ENCODE measurements at places on chromosomes 4 and X.

- H3K4me1 ChIP-seq: peaks cover 62% of the 10 kb centered on the region
- DNase-seq: no peak
- peak overlapping the region; percentile 2 for H3K4me3 ChIP-seq
- H3K36me3 ChIP-seq: no peaks in the 10 kb centered on the region
- no peaks in the 10 kb centered on the region for H3K27me3 ChIP-seq
Observed at GRCh38 chr4:1767770-1768366, 25.2 kb upstream of the FGFR3 start.

- no peaks in the 10 kb centered on the region for H3K27me3 ChIP-seq
- H3K36me3 ChIP-seq: no peaks in the 10 kb centered on the region
- H3K4me1 ChIP-seq: no peaks in the 10 kb centered on the region
- no peak overlapping the region for H3K27ac ChIP-seq
- no peak overlapping the region for H3K4me3 ChIP-seq
Observed at GRCh38 chr4:167964766-167965373, 127.5 kb upstream of the ANXA10 start.

DNA sequence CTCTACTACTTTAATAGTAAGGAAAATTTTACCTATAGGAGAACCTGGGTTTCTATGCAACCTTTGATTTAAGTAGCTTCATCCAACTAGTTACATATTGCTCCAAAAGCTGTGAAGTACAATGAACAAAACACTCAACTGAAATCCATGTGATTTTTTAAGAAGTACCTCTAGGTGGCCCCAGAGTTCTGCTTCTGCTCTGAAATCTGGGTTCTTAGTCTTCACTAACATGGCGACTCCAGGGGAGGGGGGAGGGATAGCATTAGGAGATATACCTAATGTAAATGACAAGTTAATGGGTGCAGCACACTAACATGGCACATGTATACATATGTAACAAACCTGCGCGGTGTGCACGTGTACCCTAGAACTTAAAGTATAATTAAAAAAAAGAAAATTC, 73.4 kb upstream of the MAGEB2 start:
- no peak for DNase-seq
- no peak overlapping the region for H3K4me3 ChIP-seq
- H3K36me3 ChIP-seq: no peaks in the 10 kb centered on the region
- no peaks in the 10 kb centered on the region for H3K4me1 ChIP-seq

GRCh38 chr4:87962398-87963146, 12.9 kb upstream of the SPP1 start:
- no peaks in the 10 kb centered on the region for H3K36me3 ChIP-seq
- H3K27me3 ChIP-seq: no peaks in the 10 kb centered on the region
- H3K27ac ChIP-seq: no peak overlapping the region

DNA sequence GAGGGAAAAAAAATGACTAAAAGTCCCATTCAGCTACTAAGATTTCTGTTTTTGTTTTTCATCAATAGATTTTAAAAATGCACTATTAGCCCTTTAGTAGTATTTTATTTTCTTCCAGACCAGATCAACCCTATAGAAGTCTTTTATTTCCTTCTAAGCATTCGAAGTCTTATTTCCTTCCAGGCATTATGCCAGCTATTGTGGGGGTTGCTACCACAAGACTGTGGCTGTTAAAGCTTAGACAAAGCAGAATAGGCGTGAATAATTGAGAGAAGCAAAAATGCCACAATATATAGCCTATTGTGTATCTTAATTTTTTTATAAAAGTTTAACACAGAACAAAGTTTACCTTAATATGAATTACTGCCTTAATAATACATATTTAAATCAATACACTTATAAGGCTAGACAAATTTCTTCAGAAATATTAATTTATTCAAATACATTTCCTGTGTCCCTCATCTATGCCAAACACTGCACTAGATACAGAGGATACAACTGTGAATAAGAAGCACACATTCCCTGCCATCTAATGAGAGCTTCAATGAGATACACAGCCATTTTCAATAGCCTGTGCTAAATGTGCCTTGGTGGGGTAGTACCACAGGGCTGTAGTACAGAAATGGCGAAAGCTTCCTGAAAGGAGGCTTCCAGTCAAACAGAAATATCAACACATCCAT, 33.1 kb downstream of the SLC10A7 start:
- no peaks in the 10 kb centered on the region for H3K27me3 ChIP-seq
- no peaks in the 10 kb centered on the region for H3K36me3 ChIP-seq
- H3K27ac ChIP-seq: no peak overlapping the region
- no peak for DNase-seq
- no peaks in the 10 kb centered on the region for H3K4me1 ChIP-seq

- H3K4me3 ChIP-seq: peak overlapping the region; percentile 40
- no peaks in the 10 kb centered on the region for H3K27me3 ChIP-seq
- H3K4me1 ChIP-seq: no peaks in the 10 kb centered on the region
Observed at GRCh38 chrX:80335062-80335830, 85.0 kb upstream of the TENT5D start.

DNA sequence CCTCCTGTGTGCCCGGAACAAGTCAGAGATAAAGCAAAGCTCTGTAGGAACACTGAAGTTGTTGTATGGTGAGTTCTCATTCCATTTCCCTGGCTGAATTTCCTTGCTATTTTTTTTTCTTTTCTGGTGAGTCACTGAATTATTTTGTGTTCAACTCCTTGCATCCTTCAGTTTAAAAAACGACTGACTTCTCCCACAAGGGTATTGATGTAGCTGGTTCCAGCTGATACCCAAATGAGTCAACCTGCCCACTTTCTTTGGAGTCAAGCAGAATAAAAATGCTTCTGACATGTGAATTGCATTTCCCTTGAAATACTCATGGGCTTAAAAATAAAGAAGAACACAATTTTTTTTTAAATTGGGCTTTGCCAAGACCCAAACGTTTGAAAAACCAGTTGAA, 85.5 kb downstream of the SHOX start:
- H3K27ac ChIP-seq: no peak overlapping the region
- no peaks in the 10 kb centered on the region for H3K27me3 ChIP-seq

DNA sequence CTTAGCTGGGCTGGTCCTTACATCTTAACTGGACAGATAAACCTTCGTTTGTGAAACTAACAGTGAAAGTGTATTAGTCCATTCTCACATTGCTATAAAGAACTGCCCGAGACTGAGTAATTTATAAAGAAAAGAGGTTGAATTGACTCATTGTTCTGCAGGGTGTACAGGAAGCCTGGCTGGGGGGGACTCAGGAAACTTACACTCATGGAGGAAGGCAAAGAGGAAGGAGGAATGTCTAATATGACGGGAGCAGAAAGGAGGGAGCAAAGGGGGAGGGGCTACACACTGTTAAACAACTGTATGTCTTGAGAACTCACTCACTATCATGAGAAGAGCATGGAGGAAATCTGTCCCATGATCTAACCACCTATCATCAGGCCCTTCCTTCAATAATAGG, 1566.5 kb upstream of the PCDH7 start:
- H3K4me3 ChIP-seq: no peak overlapping the region
- no peak for DNase-seq
- no peaks in the 10 kb centered on the region for H3K36me3 ChIP-seq
- H3K27ac ChIP-seq: no peak overlapping the region
- H3K4me1 ChIP-seq: no peaks in the 10 kb centered on the region

DNA sequence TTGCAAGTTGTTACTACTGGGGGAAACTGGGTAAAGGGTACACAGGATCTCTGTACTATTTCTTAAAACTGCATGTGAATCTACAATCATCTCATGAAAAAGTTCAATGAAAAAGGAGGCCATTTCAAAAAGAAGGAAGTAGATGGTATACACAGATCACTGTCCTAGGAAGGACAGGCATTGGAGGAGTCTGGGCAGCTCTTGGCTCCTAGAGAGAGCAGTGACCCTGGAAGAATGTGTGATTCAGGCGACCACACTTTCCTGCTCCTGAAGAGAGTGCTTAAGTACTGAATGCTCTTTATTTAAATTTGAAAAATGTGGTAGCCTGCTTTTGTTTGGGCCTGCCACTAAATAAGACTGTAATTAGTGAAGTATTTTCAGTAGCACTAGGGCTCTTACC, 318.1 kb upstream of the CASK start:
- no peak overlapping the region for H3K4me3 ChIP-seq
- H3K27ac ChIP-seq: no peak overlapping the region
- H3K4me1 ChIP-seq: no peaks in the 10 kb centered on the region
- no peaks in the 10 kb centered on the region for H3K36me3 ChIP-seq

- DNase-seq: no peak
- H3K27ac ChIP-seq: no peak overlapping the region
- H3K4me3 ChIP-seq: no peak overlapping the region
- no peaks in the 10 kb centered on the region for H3K36me3 ChIP-seq
- H3K4me1 ChIP-seq: no peaks in the 10 kb centered on the region
Observed at GRCh38 chr4:163367651-163368050, 24.0 kb downstream of the NPY5R start.

DNA sequence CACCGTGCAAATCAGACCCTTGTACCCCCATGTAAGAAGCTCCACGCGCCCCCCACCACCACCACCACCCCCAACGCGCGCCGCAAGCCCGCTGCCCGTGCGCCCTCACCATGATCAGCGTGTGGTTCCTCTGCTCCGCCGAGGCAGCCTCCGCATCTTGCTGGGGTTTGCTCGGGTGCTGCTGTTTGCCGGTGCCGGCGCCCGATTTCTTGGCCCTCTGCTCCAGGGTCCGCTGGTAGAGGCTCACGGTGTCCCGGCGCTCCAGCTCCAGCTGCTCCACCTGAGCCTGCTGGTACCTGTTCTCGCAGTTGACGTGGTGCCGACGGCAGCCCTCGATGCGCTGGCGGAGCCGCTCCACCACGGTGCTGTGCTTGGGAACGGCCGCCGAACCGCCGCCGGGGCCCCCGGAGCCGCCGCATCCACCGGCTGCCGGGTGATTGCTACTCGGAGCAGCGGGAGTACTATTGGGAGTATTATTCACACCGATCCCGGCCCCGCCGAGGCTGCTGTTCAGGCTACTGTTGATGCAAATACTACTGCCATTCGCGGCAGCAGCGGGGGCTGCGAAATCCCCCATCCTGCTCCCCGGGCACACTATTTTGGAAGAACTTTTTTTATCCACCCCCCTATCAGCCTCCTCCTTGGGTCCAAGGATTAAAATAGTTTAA, 1.1 kb downstream of the MAML3 start:
- peak overlapping the region; percentile 63 for H3K4me3 ChIP-seq
- DNase-seq: peak; percentile 93
- no peaks in the 10 kb centered on the region for H3K36me3 ChIP-seq
- peak overlapping the region; percentile 99 for H3K27ac ChIP-seq
- peaks cover 10% of the 10 kb centered on the region for H3K4me1 ChIP-seq

DNA sequence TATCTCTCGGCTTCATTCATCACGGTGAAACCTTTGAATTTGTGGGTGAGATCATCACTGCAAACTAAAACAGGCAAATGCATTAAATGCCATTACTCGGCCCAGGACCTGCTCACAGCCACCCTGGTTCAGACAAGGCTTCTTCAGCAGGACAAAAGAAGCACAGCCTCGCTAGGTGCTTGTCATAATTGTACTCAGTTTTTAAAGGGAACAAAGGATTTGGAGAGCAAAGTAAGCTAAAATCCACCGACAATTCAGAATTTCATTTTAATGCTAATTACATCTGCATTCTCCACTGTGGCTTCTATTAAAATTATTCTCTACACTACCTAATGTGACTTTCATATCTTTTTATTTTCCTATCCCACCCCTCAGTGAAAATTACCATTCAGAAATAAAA, 57.0 kb downstream of the PCYT1B start:
- no peaks in the 10 kb centered on the region for H3K4me1 ChIP-seq
- no peaks in the 10 kb centered on the region for H3K36me3 ChIP-seq
- H3K27me3 ChIP-seq: no peaks in the 10 kb centered on the region
- H3K27ac ChIP-seq: no peak overlapping the region
- DNase-seq: no peak
- no peak overlapping the region for H3K4me3 ChIP-seq

- H3K4me1 ChIP-seq: no peaks in the 10 kb centered on the region
- H3K27ac ChIP-seq: no peak overlapping the region
- no peaks in the 10 kb centered on the region for H3K36me3 ChIP-seq
- no peaks in the 10 kb centered on the region for H3K27me3 ChIP-seq
Observed at GRCh38 chrX:8042304-8042703, 115.1 kb upstream of the PNPLA4 start.

DNA sequence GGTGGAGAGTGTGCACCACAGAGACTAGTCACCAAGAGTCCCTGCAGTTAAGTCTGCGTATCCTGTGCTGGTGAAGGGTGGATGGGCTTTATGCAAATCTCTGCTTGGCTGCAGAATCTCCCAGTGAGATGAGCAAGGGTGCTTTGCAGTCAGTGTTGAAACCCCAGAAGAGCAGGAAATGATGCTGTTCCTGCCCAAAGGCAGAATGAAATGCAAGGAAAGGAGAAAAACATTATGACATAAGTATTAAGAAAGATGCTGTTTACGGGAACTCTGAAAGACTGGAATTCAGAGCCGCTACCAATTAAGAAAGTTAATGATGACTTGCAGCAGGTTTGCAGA, 25.4 kb upstream of the ACSL1 start:
- H3K4me3 ChIP-seq: no peak overlapping the region
- no peaks in the 10 kb centered on the region for H3K27me3 ChIP-seq
- H3K4me1 ChIP-seq: no peaks in the 10 kb centered on the region
- peak overlapping the region; percentile 70 for H3K27ac ChIP-seq
- no peak for DNase-seq

DNA sequence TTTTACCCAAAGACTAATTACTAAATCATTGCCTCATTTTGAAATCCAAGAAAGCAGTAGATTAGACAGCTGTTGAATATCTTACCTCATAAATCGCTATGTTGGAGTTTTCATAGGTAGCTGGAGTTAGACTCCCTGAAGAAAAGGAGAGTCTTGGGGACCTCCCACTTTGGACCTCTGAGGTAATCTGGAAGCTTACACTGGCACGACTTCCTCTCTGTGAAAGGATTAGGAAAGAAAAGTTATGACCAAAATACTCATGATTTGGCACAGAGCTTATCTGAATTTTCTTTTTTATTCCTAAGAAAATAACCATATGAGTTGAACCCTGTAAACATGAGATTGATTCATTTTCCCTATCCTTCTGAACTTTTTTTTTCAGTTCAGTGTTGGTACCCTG, 40.6 kb downstream of the GUCY2F start:
- H3K27ac ChIP-seq: no peak overlapping the region

DNA sequence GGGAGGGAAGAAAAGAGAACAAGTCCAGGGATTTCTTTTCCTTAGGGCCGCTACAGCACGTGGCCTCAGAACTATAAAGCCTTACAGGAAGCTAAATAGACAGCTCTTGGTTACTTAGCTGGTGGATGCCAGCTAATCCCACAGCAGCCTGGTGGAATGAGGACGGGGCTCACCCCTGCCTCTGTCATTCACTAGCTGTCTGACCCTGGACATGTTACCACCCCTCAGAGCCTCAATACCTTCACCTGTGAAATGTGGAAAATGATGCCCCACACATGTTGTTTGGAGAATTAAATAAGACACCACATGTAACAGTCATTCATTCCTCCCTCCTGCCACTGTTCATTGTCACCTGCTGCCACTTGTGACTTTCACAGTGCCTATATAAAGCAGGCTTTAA, 15.7 kb downstream of the CCKAR start:
- H3K27ac ChIP-seq: no peak overlapping the region
- no peaks in the 10 kb centered on the region for H3K36me3 ChIP-seq

GRCh38 chrX:116111934-116112595, 58.5 kb upstream of the AGTR2 start:
- no peak for DNase-seq
- H3K4me3 ChIP-seq: no peak overlapping the region
- H3K27ac ChIP-seq: no peak overlapping the region
- no peaks in the 10 kb centered on the region for H3K36me3 ChIP-seq
- no peaks in the 10 kb centered on the region for H3K27me3 ChIP-seq
